ENCODE measurements at places on chromosomes 11 and 22.

DNA sequence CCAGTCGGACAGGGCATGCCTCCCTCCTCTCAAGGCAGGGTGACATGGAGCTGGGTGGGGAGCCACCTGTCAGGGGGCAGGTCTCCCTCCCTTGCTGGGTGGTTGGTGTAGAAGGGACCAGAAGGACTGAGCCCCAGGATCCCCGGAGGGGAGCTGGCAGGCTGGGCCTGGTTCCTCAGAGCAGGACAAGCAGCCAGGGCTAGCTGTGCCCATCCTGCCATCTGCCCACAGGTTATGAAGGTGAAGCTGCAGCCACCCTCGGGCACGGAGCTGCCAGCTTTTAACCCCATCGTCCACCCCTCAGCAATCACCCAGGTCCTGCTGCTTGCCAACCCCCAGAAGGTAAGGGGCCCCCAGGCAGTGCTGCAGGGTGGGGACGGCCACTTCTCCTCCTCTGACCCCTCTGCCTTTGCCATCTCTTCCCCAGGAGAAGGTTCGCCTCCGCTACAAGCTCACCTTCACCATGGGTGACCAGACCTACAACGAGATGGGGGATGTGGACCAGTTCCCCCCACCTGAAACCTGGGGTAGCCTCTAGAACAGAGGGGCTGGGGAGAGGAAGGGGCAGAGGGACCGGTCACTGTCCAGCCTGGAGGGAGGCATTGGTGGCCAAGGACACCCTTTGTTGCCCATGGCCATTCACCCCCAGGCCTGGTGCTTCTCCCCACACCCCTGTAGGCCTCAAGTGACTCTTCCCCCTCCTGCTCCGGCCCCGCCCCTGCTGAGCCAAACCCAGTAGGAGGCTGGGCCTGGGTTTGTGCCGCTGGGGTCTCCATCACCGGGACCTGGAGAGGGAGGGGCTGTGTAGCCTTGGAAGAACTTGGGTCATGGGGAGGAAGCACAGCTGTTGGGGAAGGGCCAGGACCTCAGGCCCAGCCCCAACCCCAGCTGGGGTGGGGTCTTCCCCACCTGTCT is 7.0 kb upstream of the SH3BP1 start:
- no peak for DNase-seq

- DNase-seq, result no peak
These were observed 136.1 kb upstream of the SNX19 start for GRCh38 chr11:131052367-131052766.

GRCh38 chr11:2483426-2483825 is 38.6 kb downstream of the KCNQ1 start:
- no peak for DNase-seq

DNA sequence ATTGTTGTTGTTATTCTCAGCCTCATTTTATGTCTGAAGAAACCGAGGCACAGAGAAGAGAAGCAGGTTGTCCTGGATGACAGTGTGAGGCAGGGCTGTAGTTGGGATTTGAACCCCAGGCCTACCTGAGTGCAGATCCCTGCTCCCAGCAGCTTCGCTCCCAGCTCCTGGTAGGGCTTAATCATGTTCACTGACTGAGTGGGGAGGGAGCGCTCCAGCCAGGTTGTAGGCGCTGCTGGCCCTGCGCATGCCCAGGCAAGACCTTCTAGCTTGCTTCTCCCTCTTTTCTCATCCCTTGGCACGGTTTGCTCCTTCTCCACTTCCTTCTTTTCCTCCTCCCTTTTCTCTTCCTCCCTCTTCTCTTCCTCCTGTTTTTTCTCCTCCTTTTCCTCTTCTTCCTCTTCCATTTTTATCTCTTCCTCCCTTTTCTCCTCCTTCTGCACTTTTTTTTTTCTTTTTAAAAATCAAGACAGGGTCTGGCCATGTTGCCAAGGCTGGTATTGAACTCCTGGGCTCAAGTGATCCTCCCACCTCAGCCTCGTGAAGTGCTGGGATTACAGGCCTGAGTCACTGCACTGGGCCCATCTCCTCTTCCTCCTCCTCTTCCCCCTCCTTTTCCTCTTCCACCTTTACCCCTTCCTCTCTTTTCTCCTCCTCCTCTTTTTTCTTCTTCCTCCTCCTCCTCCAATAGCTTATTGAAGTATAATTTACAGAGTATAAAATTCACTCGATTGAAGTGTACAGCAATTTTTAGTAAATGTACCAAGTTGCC is 109.3 kb downstream of the KIAA1671 start:
- DNase-seq, result no peak

- no peak for DNase-seq
These were observed 12.1 kb downstream of the PPM1F start for GRCh38 chr22:21940521-21940920.

- DNase-seq, result no peak
These were observed 16.5 kb downstream of the TOLLIP start for GRCh38 chr11:1292644-1293618.

GRCh38 chr11:134370526-134371435 is 39.0 kb downstream of the GLB1L2 start:
- DNase-seq, result no peak

DNA sequence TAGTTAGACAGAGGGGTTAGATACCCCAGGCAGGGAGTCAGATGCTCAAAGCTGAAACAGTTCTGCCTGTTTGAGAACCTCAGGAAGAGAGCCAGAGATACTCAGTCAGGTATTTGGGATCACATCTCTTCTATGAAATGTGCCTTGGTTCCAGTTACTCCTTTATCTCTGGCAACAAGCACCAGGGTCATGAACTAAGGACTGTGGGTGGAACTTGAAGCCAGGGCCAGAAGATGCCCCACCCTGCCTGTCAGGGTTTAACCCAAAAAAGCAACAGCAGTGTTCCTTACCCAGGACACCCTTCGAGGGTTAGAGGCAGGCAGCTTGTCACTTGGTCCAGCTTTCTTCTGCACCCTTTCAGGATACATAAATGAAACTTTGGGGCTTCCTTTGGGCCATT is 15.0 kb upstream of the WT1 start:
- no peak for DNase-seq

- no peak for DNase-seq
These were observed 41.8 kb downstream of the GAB4 start for GRCh38 chr22:16966251-16966650.

DNA sequence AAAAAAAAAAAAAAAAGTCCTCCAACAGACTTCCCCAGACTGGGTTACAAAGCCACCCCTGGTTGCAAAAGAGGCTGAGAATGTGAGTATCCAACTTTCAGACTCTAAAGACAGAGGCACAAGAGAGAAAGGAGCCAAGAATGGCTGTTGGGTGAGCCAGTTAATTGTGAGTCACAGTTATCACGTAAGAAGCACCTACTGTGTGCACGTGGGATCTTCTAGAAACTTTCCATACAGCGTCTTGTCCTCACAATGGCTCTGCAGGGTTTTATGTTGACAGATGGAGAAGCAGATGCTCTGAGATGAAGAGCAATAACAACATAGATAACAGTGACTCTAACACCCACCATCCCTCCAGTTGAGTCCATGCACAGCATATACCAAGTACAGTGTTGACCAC is 41.0 kb downstream of the CD82 start:
- no peak for DNase-seq

Data from ecto neural progenitor cell (in vitro differentiated cells).